ENCODE measurements at places on chromosomes 7 and 10.

- DNase-seq = no peak
Measured at GRCh38 chr7:25579778-25580075, 351.4 kb upstream of the NPVF start.

- no peak for DNase-seq
Measured at GRCh38 chr7:21326921-21327320, 101.0 kb upstream of the SP4 start.

DNA sequence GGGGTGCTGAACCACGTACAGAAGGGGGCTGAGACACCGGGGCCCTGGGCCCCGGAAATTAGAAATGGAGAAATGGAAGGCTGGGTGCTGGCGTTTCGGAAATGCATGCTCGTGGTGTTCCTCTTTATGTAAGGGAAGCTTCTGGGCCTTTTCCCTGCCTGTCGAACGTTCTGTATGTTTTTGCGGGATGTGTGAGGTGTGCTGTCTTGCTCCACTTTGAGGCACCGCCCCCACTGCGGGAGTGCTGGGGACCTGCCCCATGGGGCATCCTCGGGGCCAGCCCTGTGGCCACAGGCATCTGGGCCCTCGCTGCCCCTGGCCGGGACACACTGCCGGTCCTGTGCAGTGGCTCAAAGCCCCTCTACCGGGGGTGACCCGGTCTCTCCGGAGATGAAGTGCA is 1.7 kb upstream of the VENTX start:
- no peak for DNase-seq

GRCh38 chr10:96645191-96645721 is 58.4 kb upstream of the TM9SF3 start:
- DNase-seq = no peak

DNA sequence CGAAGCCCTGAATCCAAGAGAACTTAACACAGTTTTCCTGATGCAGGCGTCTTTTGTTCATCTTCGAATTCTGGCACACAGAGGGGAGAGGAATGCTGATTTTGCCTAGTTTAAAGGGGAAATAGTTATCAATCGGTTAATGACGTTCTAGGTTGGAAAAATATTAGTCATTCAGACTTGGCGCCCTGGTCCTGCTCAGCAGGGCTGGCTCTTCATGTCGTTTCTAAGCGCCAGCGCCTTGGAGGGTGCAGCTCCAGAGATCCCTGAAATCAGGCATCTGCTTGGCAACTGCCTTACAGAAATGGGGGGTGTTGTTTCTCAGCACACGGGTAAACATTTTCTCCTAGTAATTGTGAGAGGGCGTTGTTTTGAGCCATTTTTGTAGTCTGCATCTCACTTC is 1.3 kb upstream of the PRTFDC1 start:
- no peak for DNase-seq

- no peak for DNase-seq
Measured at GRCh38 chr10:1114315-1114714, 58.1 kb downstream of the WDR37 start.

GRCh38 chr10:123522702-123523312 is 143.3 kb upstream of the GPR26 start:
- DNase-seq = no peak

DNA sequence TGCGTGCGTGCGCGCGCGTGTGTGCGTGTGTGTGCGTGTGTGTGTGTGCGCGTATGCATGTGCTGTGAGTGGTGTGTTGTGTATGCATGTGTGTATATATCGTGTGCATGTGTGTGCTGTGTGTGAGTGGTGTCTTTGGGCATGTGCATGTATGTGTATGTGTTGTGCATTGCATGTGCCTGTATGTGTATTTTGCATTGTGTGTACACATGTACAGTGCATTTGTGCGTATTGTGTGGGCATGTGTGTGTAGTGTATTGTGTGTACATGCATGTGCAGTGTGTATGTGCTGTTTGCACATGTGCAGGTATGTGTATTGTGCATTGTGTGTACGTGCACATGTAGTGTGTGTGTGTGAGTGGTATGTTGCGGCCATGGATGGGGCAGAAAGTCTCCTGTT is 6.0 kb upstream of the DPYSL4 start:
- DNase-seq = no peak

DNA sequence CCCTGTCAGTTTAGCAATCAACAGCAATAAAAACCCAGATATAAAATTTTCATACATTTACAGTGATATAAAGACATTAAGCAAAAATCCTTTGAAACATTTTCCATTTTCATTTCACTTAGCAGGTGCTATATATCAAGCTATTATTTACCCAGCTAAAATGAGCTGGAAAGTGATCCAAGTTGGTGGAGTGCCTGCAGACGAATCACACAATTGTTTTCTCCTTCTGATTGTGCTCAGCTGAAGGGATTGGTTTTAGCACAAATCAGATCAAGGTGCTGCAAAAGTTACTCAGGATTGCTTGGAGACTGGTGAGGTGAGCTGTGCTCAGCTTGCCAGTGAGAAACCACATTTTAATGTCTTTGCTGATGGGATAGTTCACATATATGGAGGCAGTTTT is 138.1 kb downstream of the LRMDA start:
- DNase-seq = no peak

GRCh38 chr10:31678575-31679516 is 249.8 kb downstream of the ARHGAP12 start:
- no peak for DNase-seq

DNA sequence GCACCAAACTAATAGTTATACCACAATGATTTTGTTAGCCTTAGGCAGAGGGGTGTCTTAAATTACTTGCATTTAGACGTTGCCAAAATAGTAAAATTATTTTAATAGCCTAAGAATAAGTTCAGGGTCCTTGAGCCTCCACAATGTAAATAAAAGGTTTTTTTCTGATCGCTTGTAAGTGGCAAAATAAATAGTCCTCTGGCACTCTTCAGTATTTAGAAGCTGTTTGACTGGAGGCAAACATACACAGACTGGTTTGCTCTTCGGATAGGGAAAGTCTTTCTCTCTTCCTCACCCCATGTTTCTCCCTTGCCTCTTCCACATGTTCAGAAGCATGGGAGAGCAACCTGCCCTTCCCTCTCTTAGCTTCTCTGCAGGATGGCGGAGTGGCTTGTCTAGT is 49.5 kb upstream of the FAM180A start:
- peak; percentile 95 for DNase-seq

GRCh38 chr10:24589265-24589664 is 134.4 kb downstream of the ARHGAP21 start:
- DNase-seq = no peak

GRCh38 chr7:42035210-42035609 is 201.8 kb downstream of the GLI3 start:
- DNase-seq = no peak

GRCh38 chr7:91941450-91941849 is 788 bp downstream of the AKAP9 start:
- peak; percentile 38 for DNase-seq

GRCh38 chr10:76618171-76618570 is 1019.4 kb downstream of the KCNMA1 start:
- no peak for DNase-seq

GRCh38 chr7:1538544-1539180 is 8.2 kb downstream of the MAFK start:
- DNase-seq = no peak

GRCh38 chr7:92730808-92731207 is 105.6 kb downstream of the CDK6 start:
- no peak for DNase-seq

DNA sequence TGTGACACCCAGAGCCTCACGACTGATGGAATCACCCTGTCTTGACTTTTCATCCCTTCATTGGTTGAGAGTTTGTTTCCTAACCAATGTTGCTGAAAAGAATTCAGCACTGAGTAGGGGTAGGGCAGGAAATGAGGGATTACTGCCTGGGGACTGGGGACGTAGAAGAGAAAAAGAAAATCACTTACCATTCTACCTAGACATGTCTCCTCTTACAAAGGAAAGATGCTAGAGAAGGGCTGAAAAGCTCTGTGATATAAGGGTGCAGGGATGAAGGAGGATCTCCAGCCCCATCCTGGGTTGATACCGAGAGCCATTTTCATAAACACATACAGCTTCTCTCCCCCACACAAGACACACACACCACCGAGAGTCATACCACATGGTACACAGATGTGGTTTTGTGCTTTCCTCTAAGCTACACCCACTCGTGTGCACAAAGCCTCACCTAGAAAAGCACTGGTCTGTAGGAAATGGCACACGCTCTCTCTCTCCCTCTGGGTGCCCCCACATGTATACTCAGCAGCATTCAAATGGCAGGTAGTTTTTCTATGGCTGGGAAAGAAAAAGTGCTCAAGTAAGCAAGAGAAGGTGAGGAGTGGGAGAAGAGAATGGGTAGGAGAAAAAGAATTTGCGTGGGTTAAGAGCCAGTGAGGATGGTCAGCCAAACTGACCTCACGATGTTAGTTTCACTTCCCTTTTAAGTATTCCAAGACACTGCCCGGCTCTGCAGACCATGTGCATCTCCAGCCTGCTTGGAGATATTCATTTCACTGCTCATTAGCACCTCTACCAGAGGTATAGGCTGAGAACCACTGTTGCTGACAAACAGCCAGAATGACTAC is 85.8 kb downstream of the CALD1 start:
- no peak for DNase-seq

DNA sequence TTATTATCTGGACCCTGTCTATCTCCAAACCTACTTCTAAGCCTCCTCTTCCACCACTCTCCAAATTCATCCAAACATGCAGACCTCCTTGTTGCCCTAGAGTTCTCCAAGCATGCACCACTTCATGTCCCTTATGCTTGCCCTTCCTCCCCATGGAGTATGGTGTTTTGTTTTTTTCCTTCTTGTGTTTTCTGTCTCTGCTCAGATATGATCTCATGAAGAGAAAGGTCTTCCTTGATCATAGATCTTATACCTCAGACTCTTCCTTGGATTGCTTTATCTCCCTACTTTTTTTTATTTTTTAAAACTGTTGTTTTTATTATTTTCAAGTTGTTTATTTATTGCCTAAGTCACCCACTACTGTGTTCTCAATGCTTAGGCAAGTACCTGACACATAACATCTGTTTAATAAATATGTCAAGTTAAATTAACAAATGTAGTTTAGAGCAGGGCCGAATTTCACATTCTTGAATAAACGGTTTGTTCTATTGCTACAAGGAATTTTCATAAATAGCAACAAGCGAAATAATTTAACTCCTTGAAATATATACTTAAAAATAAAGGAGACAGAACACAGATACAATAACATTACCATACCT is 84.5 kb downstream of the HGF start:
- DNase-seq = no peak
